Activated CD4-positive, alpha-beta T cell treated with anti-CD3 and anti-CD28 coated beads for 36 hours (primary cell): ENCODE measurements at places on chromosomes 4 and X.

DNA sequence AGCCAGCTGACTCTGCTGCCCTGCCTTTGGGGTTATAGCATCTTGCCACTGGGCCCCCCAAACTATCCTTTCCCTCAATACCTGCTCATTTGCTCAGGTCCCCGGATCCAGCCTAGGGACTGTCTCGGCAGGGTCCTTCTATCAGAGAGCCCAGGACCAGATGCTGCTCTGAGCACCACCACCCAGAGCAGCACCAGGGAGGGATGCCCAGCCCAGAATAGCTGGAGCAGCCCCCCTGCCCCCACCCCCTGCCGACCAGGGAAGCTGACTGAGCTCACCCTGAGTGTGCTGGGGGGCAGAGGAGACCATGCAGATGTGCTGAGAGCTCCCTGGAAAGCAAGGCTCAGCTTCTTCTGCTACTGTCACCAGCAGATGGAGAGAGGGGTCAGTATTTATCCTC is 103.6 kb upstream of the IGSF1 start:
- no peak for DNase-seq

DNA sequence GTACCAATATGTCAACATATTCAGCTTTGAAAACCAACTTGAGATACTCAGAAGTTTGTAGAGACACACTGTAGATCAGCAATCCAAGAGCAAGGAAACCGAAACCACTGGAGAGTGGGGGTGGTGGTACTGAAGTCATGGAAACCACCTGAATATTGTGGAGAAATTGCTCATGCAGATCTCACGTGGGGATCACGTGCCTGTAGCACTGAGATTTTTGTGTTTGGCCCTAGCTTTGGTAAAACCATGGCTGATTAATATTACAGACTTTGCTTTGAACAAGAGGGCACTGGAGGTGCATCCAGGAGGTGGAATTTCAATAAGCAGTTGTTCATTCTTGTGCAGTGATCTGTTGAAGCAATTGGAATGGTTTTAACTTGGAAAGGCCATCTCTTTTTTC is 47.2 kb downstream of the GBA3 start:
- no peak for DNase-seq

GRCh38 chr4:87669373-87669772 is 19.3 kb downstream of the DMP1 start:
- DNase-seq, result no peak

DNA sequence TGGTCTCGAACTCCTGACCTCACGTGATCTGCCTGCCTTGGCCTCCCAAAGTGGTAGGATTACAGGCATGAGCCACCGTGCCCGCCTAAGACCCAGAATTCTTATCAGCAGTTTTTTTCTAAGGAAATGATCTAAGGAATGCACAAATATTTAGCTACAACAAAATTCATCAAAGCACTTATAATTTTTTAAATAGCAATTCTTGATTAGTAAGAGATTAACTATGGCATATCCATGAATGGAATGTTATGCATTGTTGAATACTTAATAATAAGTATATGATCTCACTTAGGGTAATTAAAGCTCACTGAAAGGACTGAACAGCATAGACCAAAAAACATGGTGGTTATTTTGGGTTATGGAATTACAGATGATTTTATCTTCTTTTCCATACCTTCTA is 18.4 kb downstream of the CENPU start:
- no peak for DNase-seq

GRCh38 chr4:113170805-113171468 is 121.5 kb downstream of the ANK2 start:
- DNase-seq, result no peak

DNA sequence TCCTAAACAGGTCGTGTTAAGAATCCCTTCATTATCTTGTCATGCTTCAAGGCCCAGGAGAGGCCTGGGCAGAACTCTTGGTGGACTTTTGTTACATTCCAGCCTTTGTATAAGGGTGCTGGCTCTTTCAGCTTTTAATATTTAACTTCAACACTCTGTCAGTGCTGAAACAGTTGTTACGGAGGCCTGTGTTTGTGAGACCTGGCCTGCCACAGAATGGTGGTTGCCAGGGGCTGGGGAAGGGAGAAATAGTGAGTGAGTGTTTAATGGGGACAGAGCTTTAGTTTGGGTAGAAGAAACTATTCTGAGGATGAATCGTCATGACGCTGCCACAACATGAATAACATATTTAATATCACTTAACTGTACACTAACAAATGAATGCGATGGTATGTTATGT is 1027.6 kb upstream of the PRKX start:
- no peak for DNase-seq

- no peak for DNase-seq
Measured at GRCh38 chr4:2592572-2592971, 56.1 kb downstream of the FAM193A start.

- DNase-seq, result no peak
Measured at GRCh38 chrX:16610121-16610621, 39.8 kb upstream of the S100G start.

- no peak for DNase-seq
Measured at GRCh38 chr4:180280076-180280475, 1963.1 kb upstream of the TENM3 start.

GRCh38 chrX:133391111-133391510 is 24.2 kb downstream of the GPC4 start:
- no peak for DNase-seq

DNA sequence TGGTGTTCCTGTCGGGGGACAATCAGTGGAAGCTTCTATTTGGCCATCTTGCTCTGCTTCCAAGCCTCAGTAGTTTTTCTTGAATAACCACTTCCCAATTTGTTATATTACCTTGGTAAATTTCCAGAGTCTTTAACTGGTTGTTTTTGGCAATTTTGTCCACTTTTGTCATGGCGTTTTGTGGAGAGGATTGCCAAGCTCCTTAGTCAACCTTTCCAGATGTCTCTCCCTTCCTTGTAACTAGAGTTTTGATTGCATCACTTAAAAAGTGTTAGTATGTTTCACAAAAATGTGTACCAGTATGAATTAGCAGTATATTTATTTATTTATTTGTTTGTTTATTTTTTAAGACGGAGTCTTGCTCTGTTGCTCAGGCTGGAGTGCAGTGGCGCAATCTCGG is 15.8 kb upstream of the UXT start:
- DNase-seq, result no peak

- DNase-seq, result no peak
Measured at GRCh38 chr4:71494539-71494938, 155.7 kb downstream of the SLC4A4 start.

GRCh38 chr4:135256111-135256510 is 1054.5 kb upstream of the PABPC4L start:
- DNase-seq, result no peak

- no peak for DNase-seq
Measured at GRCh38 chr4:7924163-7924562, 15.5 kb downstream of the AFAP1 start.

GRCh38 chr4:24219209-24219608 is 329.4 kb upstream of the PPARGC1A start:
- no peak for DNase-seq

GRCh38 chr4:86117705-86118302 is 242.0 kb downstream of the MAPK10 start:
- DNase-seq, result no peak

- DNase-seq, result no peak
Measured at GRCh38 chr4:152459326-152459725, 76.6 kb downstream of the FBXW7 start.

GRCh38 chr4:133865612-133866327 is 335.8 kb downstream of the PABPC4L start:
- DNase-seq, result no peak

DNA sequence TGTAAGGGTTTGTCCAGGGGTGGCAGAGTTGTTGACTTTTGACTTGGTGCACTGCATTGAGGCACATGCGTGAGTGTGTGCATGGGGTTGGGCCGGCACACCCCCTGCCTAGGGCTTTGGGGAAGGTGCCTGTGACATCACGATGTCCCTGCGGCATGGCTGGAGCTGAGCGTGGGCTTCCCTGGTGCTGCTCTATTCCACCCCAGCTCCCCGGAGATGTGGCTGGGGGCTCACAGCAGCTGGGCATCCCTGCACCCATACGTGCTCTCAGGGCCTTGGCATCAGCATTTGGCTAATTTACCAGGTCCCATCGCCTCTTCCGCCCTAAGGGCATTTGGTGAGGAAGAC is 5.7 kb downstream of the PSAPL1 start:
- DNase-seq, result no peak
